Glutamatergic neuron (in vitro differentiated cells): ENCODE measurements at places on chromosomes 7 and 10.

- no peak for DNase-seq
Observed at GRCh38 chr10:5476918-5477525, 22.3 kb downstream of the CALML5 start.

DNA sequence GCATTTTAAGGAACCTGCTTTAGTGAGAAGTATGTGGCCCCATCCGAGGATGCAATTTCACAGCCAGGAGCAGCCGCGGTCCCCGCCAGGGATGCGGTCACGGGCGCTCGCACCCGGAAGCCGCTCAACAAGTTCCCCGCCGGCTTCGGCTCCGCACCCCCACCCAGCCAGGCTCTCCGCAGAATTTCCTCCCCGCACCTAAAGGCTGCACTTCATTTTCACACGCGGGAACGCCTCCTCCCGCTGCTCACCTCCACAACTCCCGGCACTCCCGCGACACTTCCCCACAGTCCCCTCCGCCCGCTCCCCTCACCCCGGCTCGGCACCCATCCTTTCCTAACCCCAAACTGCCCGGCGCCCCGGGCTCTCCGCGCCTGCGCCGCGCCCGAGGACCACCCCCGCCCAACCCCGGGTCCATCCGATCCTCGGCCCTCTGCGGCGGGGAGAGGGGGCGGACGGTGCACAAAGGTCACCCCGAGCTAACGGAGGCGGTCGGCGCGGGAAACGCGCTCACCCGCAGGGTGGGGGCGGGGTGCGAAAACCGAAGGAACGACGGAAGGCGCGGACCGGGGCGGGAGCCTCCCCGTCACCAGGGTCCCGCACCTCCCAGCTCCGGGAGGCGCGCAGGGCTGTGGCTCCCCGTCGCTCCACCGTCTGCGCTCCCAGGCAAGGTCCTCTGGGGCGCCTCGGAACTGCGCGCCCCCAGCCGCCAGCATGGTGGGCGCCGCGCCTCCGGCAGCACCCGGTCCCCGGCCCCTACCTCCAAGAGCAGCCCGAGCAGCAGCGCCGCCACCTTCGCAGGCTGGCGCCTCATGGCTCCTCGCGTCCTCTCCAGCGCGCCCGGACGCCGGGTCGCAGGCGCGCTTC, 558 bp downstream of the VOPP1 start:
- peak; percentile 70 for DNase-seq

GRCh38 chr10:80536361-80536835, 1.3 kb upstream of the SH2D4B start:
- no peak for DNase-seq

GRCh38 chr10:133033742-133034048, 54.0 kb upstream of the ADGRA1 start:
- DNase-seq: no peak

DNA sequence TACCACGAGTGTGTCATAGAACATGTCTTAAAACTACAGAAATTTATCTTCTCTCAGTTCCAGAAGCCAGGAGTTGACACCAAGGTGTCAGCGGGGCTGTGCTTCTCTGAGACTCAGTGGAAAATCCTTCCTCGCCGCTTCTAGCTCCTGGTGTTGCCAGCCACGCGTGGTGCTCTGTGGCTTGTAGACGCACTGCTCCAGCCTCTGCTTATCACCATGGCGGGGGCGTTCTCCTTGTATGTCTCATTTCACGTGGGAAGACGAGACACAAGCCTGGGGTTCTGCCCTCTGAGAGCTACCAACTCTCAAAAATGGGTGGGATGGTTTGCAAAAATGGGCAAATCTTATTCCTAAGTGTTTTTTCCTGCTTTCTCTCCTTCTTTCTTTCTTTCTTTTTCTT, 11.0 kb upstream of the GALNTL5 start:
- DNase-seq: no peak

- DNase-seq: peak; percentile 89
Observed at GRCh38 chr7:1432411-1433082, 26.7 kb downstream of the MICALL2 start.

GRCh38 chr7:129650056-129650758, 38.7 kb downstream of the NRF1 start:
- no peak for DNase-seq

- no peak for DNase-seq
Observed at GRCh38 chr10:69814251-69814650, 12.5 kb downstream of the COL13A1 start.
